ENCODE measurements at places on chromosomes 6 and 20.

DNA sequence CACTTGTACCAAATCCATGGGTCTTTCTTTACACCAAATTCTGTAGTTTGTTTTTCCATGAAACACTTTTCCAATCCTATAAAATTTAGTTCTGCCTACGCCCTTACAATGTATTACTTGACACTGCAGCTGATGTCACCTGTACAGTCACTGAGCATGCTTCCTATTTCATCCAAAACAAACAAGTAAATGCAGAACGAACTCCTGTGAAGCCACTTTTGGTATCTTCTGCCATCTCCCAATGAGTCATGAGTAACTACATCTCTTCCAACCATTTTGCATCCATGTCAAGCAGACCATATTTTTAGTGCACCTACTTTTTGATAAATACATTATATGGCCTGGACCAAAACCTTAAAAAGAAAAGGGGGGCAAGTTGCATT, 42.4 kb downstream of the HDDC2 start:
- no peak overlapping the region for H3K27ac ChIP-seq
- H3K27me3 ChIP-seq: peaks cover 1% of the 10 kb centered on the region

GRCh38 chr20:36274181-36274841, 31.8 kb upstream of the DLGAP4 start:
- no peak overlapping the region for H3K4me3 ChIP-seq
- H3K36me3 ChIP-seq: no peaks in the 10 kb centered on the region
- DNase-seq: no peak
- no peaks in the 10 kb centered on the region for H3K4me1 ChIP-seq
- no peak overlapping the region for H3K27ac ChIP-seq

GRCh38 chr6:3757241-3757641, 5.7 kb upstream of the PXDC1 start:
- peaks cover 5% of the 10 kb centered on the region for H3K27me3 ChIP-seq
- no peak overlapping the region for H3K27ac ChIP-seq
- peaks cover 7% of the 10 kb centered on the region for H3K4me1 ChIP-seq
- no peak overlapping the region for H3K4me3 ChIP-seq
- H3K36me3 ChIP-seq: no peaks in the 10 kb centered on the region
- no peak for DNase-seq

GRCh38 chr6:27279513-27280063, 32.1 kb downstream of the PRSS16 start:
- no peak for DNase-seq
- peaks cover 52% of the 10 kb centered on the region for H3K27me3 ChIP-seq
- no peak overlapping the region for H3K4me3 ChIP-seq

Measured in immature natural killer cell (primary cell).